ENCODE measurements at places on chromosomes 11 and 22.

- DNase-seq: peak; percentile 16
These were observed 121.6 kb upstream of the SNX19 start for GRCh38 chr11:131037873-131038272.

DNA sequence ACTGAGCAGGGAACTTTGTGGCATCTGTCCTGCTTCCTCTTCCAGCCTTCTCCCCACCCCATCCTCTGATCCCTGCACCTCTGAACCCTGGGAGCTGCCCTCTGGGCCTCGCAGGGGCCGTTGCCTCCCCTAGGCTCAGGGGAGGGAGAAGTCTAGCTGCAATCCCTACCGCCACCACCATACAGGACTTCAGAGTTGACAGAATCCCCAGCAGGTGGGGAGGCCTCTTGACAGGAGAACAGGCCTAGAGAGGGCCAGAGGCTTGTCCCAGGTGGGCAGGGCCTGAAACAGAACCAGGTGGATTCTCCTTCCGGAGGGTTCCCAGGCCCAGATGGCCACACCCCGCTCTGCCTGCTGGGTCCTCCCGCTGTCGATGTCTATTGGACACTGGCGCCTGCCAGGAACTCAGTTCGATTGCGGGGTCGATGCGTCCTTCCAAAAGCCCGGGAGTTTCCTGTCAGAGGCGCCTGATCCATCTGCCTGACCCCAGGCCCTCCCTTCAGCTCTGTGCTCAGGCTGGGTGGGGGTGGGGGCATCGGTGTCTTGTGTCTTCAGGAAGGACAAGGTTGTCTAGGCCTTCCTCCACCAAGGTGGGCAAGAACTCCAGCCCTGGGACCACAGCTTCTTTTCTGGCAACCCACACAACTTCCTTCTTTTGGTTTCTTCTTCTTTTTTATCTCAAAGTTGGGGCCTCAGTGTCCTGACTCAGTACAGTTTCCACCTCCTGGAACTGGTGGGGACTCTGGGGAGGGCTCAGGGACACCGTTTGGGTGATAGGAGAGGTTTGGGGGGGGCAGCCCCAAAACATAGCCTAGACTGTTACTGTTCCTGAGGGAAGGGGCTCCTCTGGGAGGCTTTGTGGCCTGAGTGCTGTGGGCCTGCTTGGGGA, 6.4 kb downstream of the STARD10 start:
- DNase-seq: peak; percentile 70

DNA sequence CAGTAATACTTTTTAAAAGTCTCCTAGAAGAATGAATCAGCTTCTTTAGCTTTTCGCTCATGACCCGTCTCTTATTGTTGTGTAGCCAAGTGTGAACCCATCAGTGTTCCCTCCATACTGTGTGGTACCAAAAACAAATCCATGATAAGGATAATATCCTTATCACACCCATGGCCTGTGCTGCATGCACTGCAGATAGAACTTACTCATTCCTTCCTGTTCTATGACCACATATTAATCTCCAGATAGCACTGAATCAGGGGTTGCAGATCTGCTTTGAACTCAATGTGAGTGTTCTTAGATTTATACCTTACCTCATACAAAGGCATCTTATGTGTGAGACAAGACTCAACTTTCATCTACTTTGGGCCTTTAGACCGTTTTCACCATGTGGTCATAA, 373.4 kb downstream of the JRKL start:
- DNase-seq: no peak

DNA sequence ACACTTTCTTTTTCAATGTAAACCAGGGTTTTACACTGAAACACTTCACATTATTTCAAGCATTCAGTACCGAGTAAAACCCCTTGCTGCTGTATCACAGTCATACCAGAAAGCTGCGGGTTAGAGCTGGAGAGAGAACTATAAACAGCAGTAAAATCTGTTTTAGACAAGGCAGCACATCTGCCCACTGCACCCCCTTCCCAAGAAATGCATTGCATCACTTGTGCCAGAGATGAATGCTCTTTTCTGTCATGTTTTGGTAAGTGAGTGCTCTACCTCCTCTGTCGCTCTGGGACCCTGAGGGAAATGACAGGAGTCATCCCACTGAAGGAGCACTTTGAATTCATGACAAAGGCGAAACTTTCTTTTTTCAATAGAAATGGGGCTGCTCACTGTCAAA, 107.2 kb downstream of the MAML2 start:
- no peak for DNase-seq

- DNase-seq: no peak
These were observed 31.4 kb downstream of the HSPA8 start for GRCh38 chr11:123030517-123030916.

DNA sequence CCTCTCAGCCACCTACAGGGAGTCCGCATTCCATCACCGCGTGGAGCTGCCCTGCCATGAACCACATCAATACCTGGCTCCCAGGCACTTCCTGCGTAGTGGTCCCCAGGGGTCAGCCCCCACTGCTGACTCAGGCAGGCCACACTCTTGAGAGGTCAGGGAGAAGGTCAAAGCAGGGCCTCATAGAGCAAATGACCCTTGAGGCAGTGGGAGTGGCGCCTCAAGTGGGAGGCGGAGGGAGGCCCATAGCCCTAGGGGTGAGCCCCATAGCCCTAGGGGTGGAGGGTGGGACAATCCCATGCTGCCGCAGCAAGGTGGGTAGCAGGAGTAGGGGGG, 5.0 kb downstream of the PRDX5 start:
- no peak for DNase-seq

DNA sequence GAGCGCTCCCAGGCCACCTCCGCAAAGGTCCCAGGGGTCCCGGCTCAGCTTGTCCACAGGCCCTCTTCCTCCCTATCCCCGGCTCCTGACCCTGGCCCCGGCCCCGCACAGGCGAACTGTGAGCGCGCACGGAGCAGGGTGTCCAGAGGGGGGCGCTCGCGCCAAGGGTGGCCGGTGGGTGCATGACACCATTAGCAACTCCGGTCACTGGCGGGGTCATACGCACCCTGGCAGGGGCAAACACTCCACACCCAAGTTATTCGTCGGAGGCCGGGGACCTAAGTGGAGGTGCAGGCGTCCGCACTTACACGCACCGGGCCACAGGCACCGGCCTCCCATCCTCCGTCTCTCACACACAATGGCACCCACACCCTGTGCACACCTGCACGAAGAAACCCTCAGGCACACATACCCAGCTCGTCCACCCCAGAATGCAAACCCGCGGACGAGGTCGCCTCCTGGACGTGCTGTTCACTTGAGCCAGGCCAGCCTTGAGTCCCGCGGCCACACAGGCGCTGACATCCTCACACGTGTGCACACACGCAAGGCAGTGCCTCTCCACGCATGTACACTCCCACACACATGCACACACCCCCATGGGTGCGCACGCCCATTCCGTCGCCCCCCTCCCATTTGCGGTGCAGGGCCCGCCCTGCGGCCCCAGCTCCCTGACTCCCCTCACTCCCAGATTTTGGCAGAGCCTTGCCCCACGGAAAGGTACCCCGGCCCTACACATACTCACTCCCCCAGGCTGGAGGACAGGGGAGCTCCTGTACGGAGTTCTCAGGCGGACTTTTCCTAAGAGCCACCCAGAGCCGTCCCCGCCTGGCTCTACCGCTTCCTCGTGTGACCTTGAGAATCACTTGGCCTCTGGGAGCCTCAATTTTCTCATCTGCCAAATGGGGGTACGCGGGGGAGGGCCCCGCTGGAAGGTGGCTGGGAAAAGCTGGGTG, at the start of gene RASGRP2:
TSS of gene RASGRP2 (minus strand) at position 552 of the 953 bp plus-strand sequence. CDS start 1,276 bp downstream, outside the sequence.
- peak; percentile 58 for DNase-seq

DNA sequence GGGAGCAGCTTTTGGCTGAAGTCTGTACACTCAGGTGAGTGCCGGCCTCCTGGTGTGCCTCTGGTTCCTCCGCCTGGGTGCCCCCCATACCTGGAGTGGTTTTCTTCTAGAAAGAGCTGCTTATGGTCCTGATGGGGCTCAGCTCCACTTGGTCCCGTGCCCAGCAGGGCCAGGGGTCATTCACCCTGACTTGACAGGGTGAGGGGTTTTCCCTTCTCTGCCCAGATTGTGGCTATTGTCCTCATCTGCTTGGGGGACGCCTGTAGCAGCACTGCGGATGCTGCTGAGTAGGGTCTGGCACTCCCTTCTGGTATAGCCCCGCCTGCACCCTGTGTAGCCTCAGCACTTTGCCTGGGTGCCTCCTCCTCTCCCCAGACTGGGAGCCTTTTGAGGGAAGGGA, 8.2 kb downstream of the OMP start:
- DNase-seq: no peak

- DNase-seq: no peak
These were observed 8.9 kb downstream of the TAF1D start for GRCh38 chr11:93732237-93732892.

DNA sequence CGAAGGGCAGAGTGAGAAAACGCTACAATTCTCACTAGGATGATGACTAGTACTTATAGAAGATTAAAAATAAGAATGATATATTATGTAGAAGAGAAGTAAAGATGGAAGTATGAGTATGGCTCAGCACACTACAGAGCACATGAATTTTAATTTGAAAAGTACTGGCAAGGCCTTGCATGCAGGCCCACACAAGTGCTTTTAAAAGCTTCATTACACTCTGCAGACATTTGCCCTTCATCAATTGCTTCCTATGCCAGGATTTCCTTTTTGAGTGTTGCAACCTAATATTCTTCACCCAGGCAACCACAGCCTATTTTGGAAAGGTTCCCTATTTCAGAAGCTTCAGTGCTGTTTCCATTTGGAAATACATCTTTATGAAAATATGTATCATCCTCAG, 81.1 kb downstream of the LARGE2 start:
- no peak for DNase-seq

GRCh38 chr11:19073454-19074415, 13.2 kb upstream of the MRGPRX2 start:
- no peak for DNase-seq

GRCh38 chr11:64810891-64811272, 531 bp upstream of the MEN1 start:
- DNase-seq: peak; percentile 57

GRCh38 chr11:130514316-130514715, 65.9 kb downstream of the ADAMTS15 start:
- DNase-seq: no peak

GRCh38 chr11:3642071-3642951, 519 bp upstream of the ART5 start:
- DNase-seq: peak; percentile 97

- DNase-seq: no peak
These were observed 64.2 kb downstream of the ADAMTS15 start for GRCh38 chr11:130512662-130513061.

DNA sequence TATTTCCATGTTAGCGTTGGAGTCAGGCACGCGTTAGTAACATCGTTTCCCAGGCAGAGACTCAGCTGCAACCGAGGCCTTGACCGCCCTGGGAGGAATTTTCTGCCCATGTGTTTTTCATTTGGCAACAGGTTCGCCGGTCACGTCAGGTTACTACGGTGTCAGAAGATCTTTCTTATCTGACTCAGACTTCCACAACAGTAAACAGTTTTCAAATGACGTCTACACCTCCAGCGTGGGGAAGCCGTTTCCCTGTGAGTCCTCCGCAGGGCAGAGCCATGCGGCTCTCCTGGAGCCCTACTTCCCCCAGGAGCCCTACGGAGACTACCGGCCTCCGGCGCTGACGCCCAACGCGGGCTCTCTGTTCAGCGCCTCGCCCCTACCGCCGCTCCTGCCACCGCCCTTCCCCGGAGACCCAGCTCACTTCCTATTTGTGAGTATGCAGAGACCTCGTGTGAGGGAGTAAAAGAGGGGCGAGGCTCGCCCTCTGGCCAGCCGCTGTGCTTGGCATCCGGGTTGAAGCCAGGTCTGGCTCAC, 14.3 kb upstream of the POU2AF3 start:
- no peak for DNase-seq

- no peak for DNase-seq
These were observed 175.8 kb downstream of the MPPED1 start for GRCh38 chr22:43587574-43587973.

DNA sequence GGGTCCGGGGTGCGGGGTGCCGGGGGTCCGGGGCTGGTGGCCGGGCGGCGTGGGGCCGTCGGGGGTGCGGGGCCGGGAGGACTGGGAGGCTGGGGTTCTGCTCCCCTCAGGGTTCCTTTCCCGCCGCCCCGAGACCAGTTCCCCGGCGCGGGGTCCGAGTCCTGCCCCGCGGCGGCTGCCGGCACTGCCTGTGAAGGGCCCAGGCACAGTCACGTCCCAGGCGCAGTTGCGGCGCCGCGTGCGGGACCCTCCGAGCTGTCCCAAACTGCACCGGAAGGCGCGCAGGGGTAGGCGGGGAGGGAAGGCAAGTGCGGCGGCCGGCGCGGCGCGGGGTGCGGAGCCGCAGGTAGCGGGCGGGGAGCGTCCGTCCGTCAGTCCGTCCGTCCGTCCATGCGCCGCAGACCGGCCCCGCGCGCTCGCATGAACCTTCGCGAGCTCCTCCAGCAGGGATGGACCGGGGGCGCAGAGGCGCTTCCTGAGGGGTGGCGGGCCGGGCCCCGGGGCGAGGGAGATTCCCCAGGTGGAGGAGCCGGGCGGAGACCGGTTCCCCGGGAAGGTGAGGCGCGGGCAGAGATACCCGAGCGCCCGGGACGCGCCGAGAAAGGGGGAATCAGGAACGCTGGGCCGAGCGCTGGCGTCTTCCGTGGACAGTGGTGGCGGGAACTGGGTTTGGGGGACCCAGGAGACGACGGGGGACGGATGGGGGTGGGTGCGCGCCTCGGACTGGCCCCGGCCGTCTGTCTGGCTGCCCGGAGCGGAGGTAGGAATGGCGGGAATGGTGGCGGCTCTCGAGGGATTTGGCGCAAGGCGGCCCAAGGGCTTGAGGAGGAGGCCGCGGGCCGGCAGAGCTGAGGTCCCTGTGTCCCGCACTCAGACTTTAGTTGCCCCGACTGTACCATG, 3.1 kb upstream of the ADORA2A start:
- DNase-seq: peak; percentile 67

DNA sequence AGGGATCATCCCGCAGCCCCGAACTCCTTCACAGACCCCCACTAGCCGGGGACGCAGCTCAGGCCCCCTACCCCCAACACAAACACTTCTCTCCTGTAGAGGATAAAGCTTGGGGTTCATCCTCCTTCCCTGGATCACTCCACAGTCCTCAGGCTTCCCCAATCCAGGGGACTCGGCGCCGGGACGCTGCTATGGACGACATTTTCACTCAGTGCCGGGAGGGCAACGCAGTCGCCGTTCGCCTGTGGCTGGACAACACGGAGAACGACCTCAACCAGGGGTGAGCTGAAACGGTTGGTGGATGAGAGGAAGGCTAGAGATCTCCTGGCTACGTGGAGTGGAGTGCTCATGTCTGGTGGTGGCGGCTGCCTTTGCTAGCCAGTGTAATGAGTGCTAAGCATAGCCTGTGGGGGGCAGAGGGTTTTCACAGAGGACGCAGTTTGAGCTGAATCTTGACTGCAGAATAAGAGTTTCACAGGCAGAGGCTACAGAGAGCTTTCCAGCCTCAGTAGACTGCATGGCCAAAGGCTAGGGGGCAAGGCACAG, 580 bp downstream of the ILK start:
- peak; percentile 67 for DNase-seq

Data from neural progenitor cell (in vitro differentiated cells).